Activated CD4-positive, alpha-beta T cell treated with anti-CD3 and anti-CD28 coated beads, Interleukin-10, Interleukin-2, amounts not matched to agents 100 ng/mL and 50 ng/mL, durations not matched to agents 16 hours and 8 hours (primary cell): ENCODE measurements at places on chromosomes 7 and 10.

DNA sequence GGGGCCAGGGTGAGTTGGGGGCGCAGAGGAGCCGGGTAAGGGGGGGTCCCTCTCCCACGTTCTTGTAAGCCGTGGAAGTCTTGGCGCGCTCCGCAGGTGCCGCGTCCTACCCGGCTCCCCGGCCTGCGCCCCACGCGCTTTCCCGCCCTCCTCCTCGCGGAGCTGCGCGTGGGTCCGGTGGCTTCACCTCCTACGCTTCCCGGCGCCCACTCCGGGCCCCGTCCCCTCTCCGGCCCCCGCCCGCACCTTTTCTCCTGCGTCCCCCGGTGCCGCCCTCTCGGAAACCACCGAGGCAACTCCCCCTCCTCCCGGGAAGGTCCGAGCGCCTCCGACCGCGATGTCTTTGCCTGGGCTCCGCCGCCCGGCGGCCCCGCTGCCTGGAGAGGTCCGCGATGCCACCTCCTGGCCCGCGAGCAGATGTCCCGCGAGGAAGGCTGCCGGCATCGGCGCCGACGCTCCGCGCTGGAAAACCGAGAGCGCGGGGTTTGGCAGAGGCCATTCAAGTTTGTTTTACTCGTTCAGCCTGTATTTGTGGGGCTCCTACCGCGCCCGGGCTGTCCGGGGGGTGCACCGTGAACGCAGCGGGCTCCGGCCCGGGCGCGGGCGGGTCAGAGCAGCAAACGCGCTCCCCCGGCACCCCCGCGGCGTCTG is 2.4 kb upstream of the NKX6-2 start:
- DNase-seq = no peak

DNA sequence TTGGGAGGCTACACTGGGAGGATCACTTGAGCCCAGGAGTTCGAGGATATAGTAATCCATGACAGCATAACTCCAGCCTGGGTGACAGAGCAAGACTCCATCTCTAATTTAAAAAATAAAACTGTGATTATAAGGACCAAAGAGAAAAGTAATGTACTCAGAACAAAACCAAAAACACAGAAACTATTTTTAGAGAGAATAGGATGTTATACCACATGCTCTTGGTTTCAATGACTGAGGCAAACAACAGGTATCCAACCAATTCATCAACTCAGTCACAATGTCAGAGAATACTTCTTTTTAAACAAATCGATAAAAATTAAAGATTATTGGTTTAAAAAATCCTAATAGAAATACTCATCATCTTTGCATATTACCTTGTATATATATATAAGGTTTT is 186.7 kb downstream of the TPK1 start:
- no peak for DNase-seq

DNA sequence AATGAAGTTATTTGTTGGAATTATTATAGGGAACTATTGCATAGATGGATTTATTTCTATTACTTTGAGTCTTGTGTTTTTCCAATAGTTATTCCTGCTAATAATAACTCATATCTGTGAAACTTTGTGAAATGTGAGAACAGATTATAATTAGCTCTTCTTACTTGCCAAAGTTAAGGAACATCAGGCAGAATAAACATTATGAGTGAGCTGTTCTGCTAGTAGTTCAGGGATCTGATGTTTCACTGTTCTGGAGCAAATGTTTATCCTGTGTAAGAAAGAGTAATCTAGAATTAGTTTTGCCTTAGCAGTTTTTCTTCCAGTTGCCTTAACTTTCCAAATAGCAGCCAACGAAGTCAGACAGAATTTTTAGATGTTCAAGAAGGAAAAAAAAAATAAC is 245.2 kb upstream of the PLXDC2 start:
- no peak for DNase-seq

GRCh38 chr10:60167050-60167449 is 222.6 kb downstream of the ANK3 start:
- DNase-seq = no peak

DNA sequence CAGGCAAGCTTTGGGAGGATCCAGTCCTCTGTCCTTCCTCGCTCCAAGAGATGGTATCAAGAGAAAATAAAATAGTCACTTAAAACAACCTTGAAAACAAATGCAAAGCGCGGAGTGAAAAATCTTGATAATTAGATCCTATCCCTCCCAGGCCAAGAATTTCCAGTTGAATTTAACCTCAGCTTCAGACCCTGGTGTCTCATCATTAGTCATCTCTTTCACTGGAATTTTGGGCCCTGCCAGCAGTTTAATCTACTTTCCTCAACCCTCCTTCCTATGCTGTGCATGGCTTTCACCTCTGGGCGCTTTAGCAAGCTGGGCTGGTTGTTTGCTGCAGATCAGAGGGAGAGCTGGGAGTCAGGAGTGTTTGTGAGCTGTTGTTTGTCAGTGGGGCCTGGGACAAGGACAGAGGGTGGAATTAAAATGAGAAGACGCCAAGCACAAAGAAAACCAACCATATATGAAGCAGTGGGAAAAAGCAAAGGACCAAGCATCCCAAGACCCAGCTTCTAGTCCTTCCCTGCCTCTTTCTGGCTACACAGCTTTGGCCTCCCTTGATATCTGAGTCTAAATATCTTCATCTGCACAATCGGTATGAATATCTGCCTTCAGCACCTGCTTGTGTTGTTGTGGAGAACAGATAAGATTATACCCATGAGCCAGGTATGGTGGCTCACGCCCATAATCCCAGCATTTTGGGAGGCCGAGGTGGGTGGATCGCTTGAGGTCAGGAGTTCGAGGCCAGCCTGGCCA is 13.5 kb downstream of the MYOF start:
- no peak for DNase-seq

DNA sequence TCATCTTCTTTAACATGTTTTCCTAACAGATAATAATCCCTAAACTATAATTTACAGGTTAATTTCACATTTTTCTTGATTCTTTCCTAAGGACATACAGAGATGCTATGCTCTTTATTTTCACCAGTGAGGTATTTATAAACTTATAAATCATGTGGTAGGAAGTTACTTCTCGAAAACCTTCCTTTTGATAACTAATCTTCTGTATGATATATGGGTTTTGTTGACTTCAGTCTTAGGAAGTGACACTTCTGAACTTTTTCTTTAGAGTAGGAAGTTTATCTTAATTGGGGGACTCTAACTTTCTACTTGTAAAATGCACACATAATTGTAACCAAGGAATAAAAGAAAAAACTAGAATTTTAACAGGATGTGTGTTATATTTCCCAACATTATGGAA is 9.8 kb upstream of the PNPLA8 start:
- DNase-seq = no peak

DNA sequence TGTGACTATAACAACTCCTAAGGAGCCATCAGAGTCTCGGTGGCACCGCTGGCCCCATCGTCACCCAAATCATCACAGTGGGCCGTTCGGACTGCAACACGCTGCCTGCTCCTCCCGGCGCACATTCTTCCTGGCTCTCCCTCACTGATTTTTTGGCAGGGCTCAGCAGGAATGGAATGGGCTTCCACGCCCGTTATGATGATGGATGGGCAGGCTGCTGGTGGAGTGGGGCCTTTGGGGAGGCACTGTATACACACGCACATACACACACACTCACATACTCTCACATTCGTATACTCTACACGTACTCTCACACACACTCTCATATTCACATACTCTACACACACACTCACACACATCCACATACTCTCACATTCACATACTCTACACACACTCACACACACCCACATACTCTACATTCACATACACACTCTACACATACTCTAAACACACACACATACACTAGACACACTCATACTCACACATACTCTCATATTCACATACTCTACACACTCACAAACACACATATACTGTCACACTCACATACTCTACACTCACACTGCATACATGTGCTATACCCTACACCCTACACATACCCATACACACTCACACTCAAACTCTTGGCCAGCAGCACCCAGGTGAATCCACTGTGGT is 99.8 kb downstream of the KCNMA1 start:
- DNase-seq = no peak
